Astrocyte of the spinal cord (primary cell): ENCODE measurements at places on chromosomes 16 and 17.

DNA sequence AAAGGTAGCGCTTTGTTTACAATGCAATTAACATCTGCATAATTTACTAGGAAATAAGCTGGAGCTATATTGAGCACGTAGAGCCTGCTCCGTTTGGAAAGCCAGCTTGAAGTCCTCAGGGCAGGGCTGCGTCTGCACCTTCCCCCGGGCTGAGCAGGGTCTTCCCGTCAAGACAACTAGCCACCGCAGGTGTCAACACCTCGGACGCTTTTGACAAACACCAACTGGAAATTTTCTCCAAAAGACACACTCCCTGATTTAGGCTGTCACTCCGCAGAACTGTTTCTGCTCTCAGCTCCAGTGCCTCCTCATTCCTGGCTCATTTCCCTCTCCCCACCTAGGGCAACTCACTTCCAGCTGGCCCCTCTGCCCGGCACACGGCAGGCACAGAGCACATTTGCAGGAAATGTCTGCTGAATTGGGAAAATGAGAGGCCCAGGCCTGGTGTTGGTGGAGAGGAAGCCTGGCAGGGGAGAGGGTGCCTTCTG, 170.3 kb downstream of the MAF start:
- no peak for DNase-seq

GRCh38 chr16:1285669-1286512, 23.5 kb upstream of the UBE2I start:
- DNase-seq: no peak

DNA sequence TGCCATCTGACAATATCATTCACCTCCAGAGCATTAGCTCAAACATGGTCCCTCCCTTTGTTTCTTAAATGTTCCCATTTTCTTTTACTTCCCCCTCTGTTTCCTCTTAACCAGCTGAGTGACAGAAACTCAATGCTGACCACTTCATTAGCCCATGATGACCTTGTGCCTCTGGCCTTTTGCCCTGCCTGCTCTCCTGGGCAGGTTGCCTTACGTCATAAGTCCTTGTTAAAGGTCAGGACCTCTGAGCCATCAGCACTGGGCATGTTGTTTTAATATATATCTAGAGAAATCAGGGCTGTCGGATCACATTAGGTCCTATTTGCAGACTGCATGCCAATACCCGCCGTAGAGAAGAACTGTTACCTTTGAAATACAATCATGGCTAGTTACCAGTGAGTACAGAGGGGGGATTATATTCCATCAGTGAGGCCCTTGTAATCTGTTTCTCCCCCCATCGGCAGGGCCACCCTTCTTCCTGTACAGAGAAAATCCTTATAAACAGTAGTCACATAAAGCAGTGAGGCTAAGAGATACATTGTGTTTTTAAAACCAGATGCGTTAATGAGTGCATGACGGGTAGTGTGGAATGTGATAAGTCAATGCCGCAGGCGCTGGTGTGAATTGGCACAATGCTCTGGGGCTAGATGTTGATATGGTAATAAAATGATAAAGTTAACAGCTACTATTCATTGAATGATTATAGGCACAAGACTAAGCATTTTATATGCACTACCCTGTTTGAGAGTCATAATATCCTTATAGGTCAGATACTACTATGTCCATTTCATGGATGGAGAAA, 94.3 kb upstream of the ZFHX3 start:
- no peak for DNase-seq

DNA sequence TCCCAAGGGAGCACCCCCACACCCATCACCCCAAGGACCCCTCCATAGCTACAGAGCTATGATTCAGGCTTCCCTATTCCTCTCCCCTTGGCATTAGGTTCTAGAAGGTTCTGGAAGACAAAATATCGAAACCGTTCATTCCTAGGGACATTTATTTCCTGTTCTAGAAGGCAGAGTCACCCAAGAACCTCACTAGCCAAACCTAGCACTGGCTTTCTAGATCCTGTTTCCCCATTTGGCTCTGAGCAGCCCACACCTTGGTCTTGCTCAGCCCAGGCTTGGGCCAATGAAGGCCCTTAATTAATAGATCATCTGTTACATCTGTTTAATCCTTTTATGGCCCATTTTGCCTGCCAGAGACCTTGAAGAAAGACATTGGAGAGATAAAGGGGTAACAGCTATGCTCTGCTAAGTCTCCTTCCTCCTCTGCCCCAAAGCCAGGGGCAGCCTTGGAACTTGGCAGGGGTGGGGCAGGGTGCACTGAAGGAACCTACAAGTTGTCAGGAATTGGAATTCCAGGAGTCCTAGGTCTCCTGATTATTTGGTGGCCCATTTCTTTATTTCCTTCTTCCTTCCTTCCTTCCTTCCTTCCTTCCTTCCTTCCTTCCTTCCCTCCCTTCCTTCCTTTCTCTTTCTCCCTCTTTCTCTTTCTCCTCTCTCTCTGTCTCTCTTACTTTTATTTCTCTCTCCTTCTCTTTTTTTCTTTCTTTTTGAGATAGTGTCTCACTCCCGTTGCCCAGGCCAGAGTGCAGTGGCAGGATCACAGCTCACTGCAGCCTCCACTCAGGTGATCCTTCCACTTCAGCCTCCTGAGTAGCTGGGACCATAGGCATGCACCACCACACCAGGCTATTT, 8.7 kb upstream of the FZD2 start:
- no peak for DNase-seq

- peak; percentile 4 for DNase-seq
Measured at GRCh38 chr17:65463242-65463641, 98.2 kb downstream of the AXIN2 start.

GRCh38 chr17:8326511-8327302, 12.9 kb upstream of the ODF4 start:
- peak; percentile 9 for DNase-seq

GRCh38 chr17:41377546-41377945, 4.6 kb downstream of the KRT34 start:
- DNase-seq: peak; percentile 37

- DNase-seq: no peak
Measured at GRCh38 chr17:37768438-37768837, 23.6 kb upstream of the HNF1B start.

DNA sequence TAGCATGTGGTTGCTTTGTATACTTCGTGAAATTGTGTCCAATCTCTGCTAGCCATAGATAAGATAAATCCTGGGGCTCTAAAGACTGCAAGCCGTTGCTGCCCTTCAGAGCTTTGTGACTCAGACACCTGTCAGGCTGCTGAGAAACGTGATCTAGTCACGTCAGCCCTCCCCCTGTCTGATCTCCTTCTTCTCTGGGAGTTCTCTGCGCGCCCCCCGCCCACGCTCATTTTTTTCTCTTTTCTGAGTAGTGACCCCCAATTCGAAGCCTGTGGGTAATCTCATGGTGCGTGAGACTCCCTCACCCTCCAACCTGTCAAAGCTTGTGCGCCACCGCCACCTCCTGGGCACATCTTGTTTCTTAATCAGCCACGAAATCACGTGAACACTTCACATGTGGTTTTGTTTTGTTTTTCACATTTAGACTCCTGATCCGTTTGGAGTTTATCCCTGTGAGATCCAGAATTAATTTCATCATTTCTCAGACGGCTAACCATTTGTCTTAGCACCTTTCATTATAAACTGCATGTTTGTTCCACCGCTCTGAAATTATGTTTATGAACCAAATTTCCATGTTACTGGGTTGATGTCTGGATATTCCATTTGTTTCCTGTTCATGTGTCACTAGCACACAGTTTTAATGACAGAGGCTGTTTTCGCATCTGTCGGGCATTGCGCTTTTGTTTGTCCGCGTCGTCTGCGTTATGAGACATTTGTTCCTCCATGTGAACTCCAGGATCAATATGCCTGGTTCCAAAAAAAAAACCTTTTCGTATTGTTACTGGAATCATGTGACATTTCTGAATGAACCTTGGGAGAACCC, 977 bp upstream of the ZNF778 start:
- peak; percentile 73 for DNase-seq

DNA sequence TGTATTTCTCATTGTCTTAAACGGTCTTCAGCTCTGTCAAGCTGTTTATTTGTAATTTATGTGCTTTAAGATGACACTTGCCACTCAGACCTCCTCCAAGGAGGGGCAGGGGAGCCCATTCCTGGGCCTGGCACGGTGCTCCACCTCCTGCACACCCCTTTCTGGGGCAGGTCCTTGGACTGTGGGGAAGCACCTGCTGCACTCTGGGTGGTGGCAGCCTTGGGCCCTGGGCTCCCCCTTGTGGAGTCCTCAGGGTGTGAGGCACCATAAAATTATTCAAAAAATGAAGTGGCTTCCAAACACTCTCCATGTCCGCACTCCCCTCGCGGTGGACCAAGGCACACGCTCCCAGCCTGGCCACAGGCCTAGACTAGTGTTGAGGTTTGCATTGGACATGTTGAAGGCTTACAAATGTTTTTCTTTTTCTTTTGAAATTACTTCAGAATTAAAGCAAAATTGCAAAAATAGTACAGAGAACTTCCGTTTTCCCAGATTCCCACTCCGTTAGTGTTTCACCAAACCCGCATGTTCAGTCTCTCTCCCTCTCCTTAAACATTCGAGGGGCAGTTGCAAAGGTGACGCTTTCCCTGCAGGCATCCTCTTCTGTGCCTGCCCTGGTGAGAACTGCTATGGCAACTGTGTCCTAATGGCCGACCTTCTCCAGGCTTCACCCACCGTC, 32.4 kb downstream of the FOXK2 start:
- DNase-seq: peak; percentile 65

- no peak for DNase-seq
Measured at GRCh38 chr17:74417178-74418045, 14.5 kb upstream of the GPRC5C start.

DNA sequence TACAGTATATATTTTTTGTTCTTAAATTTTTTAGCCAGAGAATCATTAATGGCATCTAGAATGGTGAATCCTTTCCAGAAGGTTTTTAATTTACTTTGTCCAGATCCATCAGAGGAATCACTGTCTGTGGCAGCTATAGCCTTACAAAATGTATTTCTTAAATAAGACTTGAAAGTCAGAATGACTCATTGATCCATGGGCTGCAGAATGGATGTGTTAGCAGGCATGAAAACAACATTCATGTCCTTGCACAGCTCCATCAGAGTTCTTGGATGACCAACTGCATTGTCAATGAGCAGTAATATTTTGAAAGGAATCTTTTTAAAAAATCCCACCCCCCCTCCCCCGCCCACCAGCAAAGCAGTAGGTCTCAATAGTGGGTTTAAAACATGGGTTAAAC, 51.4 kb downstream of the CACNG1 start:
- peak; percentile 41 for DNase-seq

GRCh38 chr16:57653936-57654335, 14.2 kb upstream of the ADGRG3 start:
- DNase-seq: peak; percentile 30

- DNase-seq: peak; percentile 44
Measured at GRCh38 chr17:75996665-75997590, 3.7 kb upstream of the CDK3 start.

- no peak for DNase-seq
Measured at GRCh38 chr17:74935585-74936469, at the start of gene OTOP3. Gene OTOP3 (plus strand): TSS chr17:74935898. CDS start chr17:74935922, 24 bp downstream.

DNA sequence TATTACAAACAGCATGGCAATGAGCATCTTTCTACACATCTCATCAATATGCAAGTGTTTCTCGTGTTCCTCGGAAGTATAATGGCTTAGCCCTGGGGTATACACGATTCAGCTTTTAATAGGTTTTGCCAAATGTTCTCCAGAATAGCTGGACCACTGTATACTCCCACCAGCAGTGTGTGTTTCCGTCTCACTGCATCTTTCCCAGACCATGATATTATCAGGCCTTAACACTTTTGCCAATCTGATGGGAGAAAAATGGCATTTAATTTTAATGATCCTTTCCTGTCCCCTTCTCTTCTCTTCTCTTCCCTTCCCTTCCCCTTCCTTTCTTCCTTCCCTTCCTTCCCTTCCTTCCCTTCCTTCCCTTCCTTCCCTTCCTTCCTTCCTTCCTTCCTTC, 30.8 kb downstream of the PRKCB start:
- DNase-seq: no peak

DNA sequence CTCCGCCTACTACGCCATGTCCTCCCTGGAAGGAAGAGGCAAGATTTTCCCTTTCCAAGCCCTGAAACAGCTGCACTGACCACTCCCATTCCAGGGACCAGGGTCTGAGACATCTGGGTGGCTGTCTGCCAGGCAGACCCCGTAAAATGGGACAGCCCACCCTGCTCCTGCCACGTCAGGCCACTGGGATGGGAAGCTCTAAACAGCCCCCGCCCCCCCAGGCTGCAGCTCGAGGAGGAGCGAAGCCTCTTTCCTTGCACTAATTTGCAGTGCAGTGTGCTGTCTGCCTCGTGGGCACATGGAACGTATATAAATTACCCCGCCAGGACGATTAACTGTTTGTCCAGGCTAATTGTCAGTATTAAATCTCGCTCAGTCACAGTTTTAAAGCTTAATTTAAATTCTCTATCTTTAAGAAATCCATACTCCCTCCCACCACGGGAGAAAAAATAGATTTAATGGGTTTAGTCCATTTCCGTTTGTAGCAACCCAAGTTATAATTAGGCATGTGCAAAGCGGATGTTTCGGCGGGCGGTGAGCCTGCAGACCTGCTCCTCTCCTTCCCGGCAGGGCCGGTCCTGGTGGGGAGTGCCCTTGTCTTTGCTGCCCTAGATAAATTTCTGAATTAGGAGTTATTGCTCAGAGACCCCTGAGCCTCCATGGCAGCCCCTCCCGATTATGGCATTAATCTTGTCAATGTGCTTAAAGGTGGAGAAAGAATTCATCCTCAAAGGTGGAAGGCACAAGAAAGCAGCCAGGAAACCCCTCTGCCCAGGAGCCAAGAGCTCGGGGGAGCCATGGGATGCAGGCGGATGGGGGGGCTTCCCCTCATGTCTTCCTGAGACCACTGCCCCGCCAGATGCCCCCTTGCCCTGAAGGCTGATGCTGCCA, 268.0 kb upstream of the TNRC6C start:
- no peak for DNase-seq

- no peak for DNase-seq
Measured at GRCh38 chr17:34671191-34671590, 91.8 kb downstream of the TMEM132E start.

DNA sequence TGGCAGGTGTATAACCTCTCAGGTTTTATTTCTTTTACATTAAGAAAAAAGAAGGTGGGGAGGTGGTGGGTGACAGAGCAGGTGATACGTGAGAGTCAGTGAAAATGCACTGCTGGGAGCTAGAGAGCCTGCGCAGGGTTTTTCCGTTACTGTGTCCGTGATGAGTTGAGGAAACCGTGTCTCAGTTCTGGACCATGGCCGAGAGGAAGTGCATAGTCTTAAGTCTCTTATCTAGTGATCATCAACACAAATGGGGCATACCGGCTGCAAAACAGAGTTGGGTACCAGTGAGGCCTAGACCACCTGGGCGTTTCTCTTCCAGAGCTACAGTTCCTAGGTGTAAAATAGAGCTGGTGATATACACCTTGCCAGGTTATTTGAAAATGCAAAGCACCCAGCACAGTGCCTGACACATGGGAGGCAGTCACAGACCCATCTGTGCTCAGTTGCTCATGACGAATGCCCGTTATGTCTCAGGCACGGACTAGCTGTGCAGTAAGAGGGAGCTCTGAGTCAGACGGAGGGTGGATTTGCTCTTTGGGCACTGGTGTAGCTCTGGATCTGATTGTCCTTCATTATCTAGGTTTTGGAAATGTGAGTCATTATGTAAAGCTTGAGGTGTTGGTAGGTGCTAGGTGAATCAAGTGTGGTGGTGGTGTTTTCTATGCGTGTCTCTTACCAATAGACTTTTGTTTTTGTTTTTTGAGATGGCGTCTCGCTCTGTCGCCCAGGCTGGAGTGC, 60.9 kb downstream of the RPTOR start:
- DNase-seq: no peak

GRCh38 chr17:28469376-28469775, 4.1 kb upstream of the SLC13A2 start:
- DNase-seq: no peak
